ENCODE measurements at places on chromosomes 3 and 15. TPM values are rescaled to one million over a fixed set of nuclear protein-coding genes. Genes with fewer than 3 reads are reported as not detected.

DNA sequence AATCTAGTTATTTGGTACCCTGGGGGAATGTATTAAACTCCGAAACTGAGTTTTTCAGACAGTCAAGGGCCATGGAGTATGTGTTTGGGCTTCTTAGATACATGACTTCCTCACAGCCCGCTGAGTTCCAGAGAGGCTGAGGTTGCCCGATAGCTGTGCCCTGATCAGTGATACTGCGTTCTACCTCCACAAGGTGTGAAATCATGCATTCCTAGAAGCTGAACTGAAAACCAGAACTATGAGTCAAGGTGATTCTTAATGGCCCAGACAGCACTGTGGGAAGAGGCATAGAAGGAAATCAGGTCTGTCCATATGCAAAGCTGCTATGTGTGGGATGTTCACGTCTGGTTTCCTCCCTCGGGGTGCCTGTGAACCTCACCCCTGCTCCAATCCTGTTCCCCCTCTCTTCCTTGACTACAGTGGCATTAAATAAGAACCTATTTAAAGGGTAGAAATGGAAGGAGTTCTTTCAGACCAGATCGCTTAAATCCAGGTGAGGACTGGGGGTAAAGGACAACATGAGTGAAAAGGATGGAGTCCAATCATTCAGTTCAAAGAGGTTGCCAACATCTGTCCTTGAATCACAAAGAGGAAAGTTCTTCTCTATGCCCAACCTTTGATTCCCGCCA, 74.3 kb downstream of the MYO1E start:
- H3K27me3 ChIP-seq: no peaks in the 10 kb centered on the region
- H3K4me3 ChIP-seq: no peak overlapping the region
- no peak for DNase-seq
- H3K36me3 ChIP-seq: no peaks in the 10 kb centered on the region
- peaks cover 39% of the 10 kb centered on the region for H3K4me1 ChIP-seq

- DNase-seq: no peak
- H3K27ac ChIP-seq: no peak overlapping the region
- H3K36me3 ChIP-seq: no peaks in the 10 kb centered on the region
- H3K4me3 ChIP-seq: no peak overlapping the region
- no peaks in the 10 kb centered on the region for H3K4me1 ChIP-seq
- H3K27me3 ChIP-seq: no peaks in the 10 kb centered on the region
Observed at GRCh38 chr3:35393901-35394799, 245.2 kb upstream of the ARPP21 start.

- H3K27me3 ChIP-seq: no peaks in the 10 kb centered on the region
- no peak overlapping the region for H3K27ac ChIP-seq
- no peaks in the 10 kb centered on the region for H3K4me1 ChIP-seq
Observed at GRCh38 chr3:129950318-129951046, 24.0 kb upstream of the TRH start.

Gene TASOR
- 29.4 TPM for total RNA-seq

GRCh38 chr3:72587282-72587681, 261.0 kb downstream of the SHQ1 start:
- DNase-seq: no peak
- no peaks in the 10 kb centered on the region for H3K4me1 ChIP-seq
- H3K27me3 ChIP-seq: no peaks in the 10 kb centered on the region
- H3K36me3 ChIP-seq: no peaks in the 10 kb centered on the region
- H3K27ac ChIP-seq: no peak overlapping the region

- H3K4me3 ChIP-seq: no peak overlapping the region
- H3K4me1 ChIP-seq: no peaks in the 10 kb centered on the region
- no peaks in the 10 kb centered on the region for H3K36me3 ChIP-seq
- H3K27me3 ChIP-seq: no peaks in the 10 kb centered on the region
- DNase-seq: no peak
Observed at GRCh38 chr3:79983118-79983517, 215.3 kb upstream of the ROBO1 start.

DNA sequence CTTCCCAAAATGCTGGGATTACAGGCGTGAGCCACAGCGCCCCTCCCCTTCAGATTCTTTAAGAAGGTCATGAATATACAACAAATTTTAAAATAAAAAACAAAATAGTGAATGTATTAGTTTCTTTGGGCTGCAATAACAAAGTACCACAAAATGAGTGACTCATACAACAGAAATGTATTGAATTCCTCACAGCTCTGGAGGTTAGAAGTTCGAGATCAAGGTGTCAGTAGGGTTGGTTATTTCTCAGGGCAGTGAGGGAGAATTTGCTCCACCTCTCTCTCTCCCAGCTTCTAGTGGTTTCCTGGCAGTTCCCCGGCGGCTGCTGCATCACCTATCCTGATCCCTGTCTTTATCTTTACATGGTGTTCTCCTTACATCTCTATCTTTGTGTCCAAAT, 804.0 kb downstream of the ROBO1 start:
- no peaks in the 10 kb centered on the region for H3K27me3 ChIP-seq
- DNase-seq: no peak
- H3K4me1 ChIP-seq: no peaks in the 10 kb centered on the region
- H3K36me3 ChIP-seq: no peaks in the 10 kb centered on the region
- H3K27ac ChIP-seq: no peak overlapping the region
- H3K4me3 ChIP-seq: no peak overlapping the region

DNA sequence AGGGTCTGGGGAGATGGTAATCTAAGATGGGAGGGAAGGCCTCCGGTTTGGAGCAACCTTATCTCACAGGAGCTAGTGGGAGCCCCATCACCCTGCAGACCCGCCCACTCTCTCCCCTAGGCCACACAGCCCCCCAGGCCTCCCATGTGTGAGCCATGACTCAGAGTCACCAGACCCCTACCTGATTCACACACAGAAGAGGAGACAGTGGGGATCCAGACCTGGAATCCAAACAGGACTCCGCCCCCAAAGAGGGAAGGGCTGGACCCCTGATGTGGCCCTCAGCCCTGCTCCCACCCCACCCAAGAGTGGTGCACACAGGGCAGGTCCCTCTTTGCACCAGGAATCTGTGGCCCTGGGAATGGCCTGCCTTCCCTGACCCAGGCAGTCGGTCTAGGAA, 97.4 kb downstream of the ADCY5 start:
- H3K27ac ChIP-seq: no peak overlapping the region
- H3K27me3 ChIP-seq: no peaks in the 10 kb centered on the region
- no peak overlapping the region for H3K4me3 ChIP-seq
- DNase-seq: no peak
- H3K36me3 ChIP-seq: no peaks in the 10 kb centered on the region
- no peaks in the 10 kb centered on the region for H3K4me1 ChIP-seq

GRCh38 chr15:47954196-47954595, 166.6 kb upstream of the SLC24A5 start:
- no peaks in the 10 kb centered on the region for H3K4me1 ChIP-seq
- no peak for DNase-seq
- no peaks in the 10 kb centered on the region for H3K27me3 ChIP-seq
- no peak overlapping the region for H3K4me3 ChIP-seq

DNA sequence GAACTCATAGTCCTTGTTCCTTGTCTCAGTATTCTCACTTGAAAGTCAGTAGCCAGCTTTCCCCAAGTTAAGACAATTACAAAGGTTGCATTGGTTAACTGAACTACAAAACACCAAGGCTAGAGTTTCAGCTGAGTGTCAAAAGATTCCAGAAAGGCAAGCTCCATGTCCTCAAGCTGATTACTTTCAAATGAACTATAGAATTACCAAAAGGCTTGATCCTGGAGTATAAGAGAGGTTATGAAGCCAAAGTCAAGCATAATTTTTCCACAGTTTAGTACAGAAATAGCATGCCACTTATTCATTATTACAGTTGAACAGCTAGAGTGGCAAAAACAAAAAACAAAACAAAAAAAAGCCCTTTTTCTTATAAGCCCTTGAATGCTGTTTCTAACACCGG, 51.9 kb downstream of the ZBTB20 start:
- H3K4me1 ChIP-seq: peaks cover 37% of the 10 kb centered on the region
- H3K4me3 ChIP-seq: no peak overlapping the region
- no peak overlapping the region for H3K27ac ChIP-seq
- H3K27me3 ChIP-seq: no peaks in the 10 kb centered on the region
- no peaks in the 10 kb centered on the region for H3K36me3 ChIP-seq

GRCh38 chr3:155603302-155603701, 141.6 kb downstream of the PLCH1 start:
- H3K27ac ChIP-seq: no peak overlapping the region
- no peaks in the 10 kb centered on the region for H3K36me3 ChIP-seq
- no peaks in the 10 kb centered on the region for H3K4me1 ChIP-seq
- DNase-seq: no peak
- no peaks in the 10 kb centered on the region for H3K27me3 ChIP-seq

GRCh38 chr3:24365168-24365567, 129.5 kb downstream of the THRB start:
- H3K27ac ChIP-seq: no peak overlapping the region
- no peak overlapping the region for H3K4me3 ChIP-seq
- H3K27me3 ChIP-seq: no peaks in the 10 kb centered on the region
- H3K36me3 ChIP-seq: no peaks in the 10 kb centered on the region
- peaks cover 21% of the 10 kb centered on the region for H3K4me1 ChIP-seq

GRCh38 chr3:71360180-71360579, 223.3 kb downstream of the FOXP1 start:
- H3K36me3 ChIP-seq: no peaks in the 10 kb centered on the region
- no peaks in the 10 kb centered on the region for H3K4me1 ChIP-seq
- no peak for DNase-seq
- no peak overlapping the region for H3K4me3 ChIP-seq
- no peak overlapping the region for H3K27ac ChIP-seq

Gene ACSBG1
- total RNA-seq: 2.3 TPM

DNA sequence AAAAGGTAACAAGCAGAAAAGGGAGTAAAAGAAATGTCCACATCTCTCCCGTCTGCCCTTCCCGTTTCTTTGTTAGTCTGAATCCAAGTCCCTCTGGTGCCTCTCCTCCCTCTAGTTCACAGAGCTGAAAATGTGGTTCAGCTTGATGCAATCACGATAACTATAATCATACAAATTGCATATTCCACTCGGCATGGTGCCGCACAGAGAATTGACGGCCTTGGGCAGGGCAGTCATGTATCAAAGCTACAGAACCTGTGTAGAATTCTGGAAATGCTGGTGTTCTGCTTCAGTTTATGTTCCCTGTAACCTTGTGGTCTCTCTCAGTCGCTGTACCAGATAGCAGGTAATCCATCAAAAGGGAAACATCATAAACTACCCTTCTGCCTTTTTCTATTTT, 562.9 kb upstream of the CBLB start:
- no peak for DNase-seq
- no peak overlapping the region for H3K4me3 ChIP-seq
- H3K4me1 ChIP-seq: no peaks in the 10 kb centered on the region
- H3K36me3 ChIP-seq: no peaks in the 10 kb centered on the region

DNA sequence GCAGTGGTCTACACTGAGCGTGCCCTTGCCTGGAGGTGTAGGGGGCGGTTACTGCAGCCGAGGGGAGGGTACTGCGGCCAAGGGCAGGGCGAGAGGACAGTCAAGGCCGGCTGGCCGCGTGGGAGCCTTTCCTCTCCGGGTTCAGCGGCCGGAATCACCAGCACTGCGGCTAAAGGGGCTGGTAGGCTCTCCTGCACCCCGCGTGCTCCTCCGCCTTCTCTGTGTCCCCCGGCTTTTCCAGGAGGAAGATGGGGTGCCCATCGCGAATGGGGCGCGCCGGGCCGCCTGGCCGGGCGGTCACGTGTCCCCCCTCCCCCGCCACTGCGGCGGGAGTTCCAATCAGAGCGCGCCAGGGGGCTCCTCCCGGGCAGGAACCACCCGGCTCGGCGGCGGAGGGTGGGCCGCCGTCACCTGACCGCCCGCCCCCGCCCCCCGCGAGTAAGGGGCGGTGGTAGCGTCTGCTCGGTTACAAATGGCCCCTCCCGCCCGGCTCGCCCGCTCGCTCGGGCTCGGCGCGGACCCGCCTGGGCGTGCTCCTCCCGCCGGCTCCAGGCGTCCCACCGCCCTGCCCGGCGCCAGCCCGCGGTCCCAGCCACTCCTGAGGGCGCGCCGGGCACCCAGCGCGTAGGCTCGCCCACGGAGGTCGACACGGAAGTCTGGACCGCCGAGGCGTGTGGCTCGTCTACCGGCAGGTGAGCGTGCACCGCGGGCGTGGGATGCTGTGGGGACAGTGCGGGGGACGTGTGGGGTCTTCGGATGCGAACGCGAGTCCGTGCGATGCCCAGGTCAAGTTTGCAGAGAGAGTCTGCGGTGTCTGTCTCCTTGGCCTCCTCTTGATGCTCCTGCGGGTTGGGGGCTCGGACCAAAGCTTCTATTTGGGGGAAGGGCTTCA, 242.6 kb upstream of the TOPAZ1 start:
- no peak for DNase-seq
- H3K36me3 ChIP-seq: no peaks in the 10 kb centered on the region
- H3K27ac ChIP-seq: no peak overlapping the region
- peak overlapping the region; percentile 58 for H3K4me3 ChIP-seq
- peaks cover 23% of the 10 kb centered on the region for H3K27me3 ChIP-seq
- peaks cover 51% of the 10 kb centered on the region for H3K4me1 ChIP-seq

DNA sequence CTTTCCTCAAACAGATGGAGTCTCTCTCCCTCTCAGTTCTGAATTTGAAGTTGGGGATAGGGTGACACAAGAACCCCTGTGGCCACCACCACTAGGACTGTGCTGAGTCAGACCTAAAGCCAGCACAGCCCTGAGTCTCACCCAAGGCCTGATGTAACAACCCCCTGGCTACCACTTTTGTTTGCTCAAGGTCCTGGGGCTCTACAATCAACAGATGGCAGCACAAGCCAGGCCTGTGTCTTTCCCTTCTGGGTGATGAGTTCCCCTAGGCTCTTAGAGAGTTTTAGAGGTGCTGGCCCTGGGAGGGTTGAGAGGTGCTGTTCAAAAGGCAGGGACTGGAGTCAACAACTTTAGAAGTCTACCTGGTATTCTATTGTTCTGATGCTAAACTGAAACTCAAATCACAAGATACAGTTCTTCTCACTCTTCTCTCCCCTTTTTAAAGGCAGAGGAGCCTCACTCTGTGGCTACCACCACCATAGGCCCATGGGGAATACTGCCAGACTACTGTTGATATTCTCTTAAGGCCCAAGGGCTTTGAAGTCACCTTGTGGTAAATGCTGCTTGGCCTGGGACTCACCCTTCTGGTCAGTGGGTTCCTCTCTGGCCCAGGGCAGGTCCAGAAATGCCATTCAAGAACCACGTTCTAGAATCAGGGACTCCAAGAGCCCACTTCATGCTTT, 6.5 kb downstream of the OR5K4 start:
- DNase-seq: no peak
- H3K27me3 ChIP-seq: no peaks in the 10 kb centered on the region
- no peak overlapping the region for H3K4me3 ChIP-seq

DNA sequence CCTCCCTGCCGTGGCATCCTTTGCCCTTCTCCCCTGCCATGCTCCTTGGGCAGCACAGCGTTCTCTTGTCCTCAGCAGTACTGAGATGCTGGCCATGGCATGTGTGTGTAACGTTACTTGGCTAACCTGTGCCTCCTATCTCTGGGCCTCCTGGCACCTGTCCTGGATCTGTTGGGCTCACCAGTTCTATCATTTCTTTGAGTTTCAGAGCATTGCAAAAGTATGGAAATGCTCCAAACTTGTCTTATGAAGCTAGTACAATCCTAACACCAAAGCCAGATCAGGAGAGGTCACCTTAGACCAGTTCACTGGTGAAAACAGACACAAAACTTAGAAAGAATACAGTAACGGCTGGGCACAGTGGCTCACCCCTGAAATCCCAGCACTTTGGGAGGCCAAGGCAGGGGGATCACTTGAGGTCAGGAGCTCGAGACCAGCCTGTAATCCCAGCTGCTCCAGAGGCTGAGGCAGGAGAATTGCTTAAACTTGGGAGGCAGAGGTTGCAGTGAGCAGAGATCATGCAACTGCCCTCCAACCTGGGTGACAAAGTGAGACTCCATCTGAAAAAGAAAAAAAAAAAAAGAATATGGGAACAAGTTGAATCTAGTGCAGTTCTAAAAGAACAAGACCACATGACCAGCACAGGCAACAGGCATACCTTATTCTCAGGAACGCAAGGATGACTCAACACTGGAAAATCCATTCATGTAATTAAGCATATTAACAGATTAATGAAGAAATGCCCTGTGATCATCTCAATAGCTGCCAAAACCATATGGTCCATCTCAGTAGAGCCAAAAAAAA, 62.4 kb upstream of the TRPM1 start:
- no peak overlapping the region for H3K27ac ChIP-seq
- no peaks in the 10 kb centered on the region for H3K27me3 ChIP-seq
- H3K4me3 ChIP-seq: no peak overlapping the region
- no peaks in the 10 kb centered on the region for H3K4me1 ChIP-seq
- DNase-seq: no peak

Gene RNU5B-1
- not detected for total RNA-seq
